Neural progenitor cell (in vitro differentiated cells): ENCODE measurements at places on chromosomes 7 and 10.

- no peak for DNase-seq
Measured at GRCh38 chr7:23216021-23216420, 30.6 kb upstream of the GPNMB start.

GRCh38 chr7:125934955-125935354 lies 1005.3 kb upstream of the POT1 start:
- DNase-seq, result no peak

DNA sequence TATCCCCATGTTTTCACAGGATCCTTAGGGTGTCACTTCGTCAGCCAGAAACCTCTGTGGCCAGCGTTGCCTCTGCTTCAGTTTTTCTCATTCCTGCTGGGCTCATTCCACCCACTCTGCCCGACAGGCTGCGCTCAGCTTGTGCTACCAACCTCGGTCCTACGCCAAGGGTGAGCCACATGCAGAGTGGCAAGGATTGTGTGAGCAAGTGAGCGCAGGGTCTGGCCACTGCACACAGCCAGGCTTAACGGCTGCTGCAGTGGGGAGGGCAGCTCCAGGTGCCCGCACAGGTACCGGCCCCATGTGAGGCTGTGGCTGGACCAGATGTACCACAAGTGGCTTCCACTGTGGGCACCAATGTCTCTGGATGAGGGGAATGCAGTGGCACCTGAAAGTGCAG lies 329.2 kb downstream of the AUTS2 start:
- no peak for DNase-seq

- no peak for DNase-seq
Measured at GRCh38 chr10:123103944-123104343, 31.8 kb upstream of the HMX3 start.

- no peak for DNase-seq
Measured at GRCh38 chr10:68074031-68074774, 880 bp downstream of the HERC4 start.

GRCh38 chr7:56287429-56288138 lies 171.4 kb upstream of the NUPR2 start:
- DNase-seq, result no peak

GRCh38 chr7:149883452-149883861 lies 9.7 kb downstream of the ATP6V0E2 start:
- peak; percentile 84 for DNase-seq

- DNase-seq, result no peak
Measured at GRCh38 chr7:112970771-112971170, 115.9 kb downstream of the GPR85 start.

- no peak for DNase-seq
Measured at GRCh38 chr7:38328814-38329213, 55.4 kb upstream of the TARP start.

GRCh38 chr7:113085781-113086390 lies 741 bp downstream of the GPR85 start:
- peak; percentile 17 for DNase-seq

DNA sequence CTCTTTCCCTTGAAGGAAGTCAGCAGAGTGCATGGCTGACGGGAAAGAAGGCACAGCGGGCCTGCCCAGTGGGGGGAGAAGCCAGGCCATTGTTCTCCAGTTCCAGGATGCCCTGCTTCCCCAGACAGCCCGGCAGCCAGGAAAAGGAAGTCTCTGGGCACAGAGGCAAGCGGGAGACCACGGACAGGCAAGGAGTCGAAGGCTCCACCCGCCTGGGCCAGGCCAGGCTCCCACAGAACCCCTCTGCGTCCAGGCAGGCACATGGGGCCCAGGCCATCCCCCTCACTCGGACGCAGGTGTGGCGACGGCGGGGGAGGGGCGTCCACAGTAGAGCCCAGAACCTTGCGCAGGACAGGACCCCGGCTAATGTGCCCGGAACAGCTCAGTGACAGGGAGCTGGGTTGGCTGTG lies 8.7 kb downstream of the GPR146 start:
- DNase-seq, result peak; percentile 67

DNA sequence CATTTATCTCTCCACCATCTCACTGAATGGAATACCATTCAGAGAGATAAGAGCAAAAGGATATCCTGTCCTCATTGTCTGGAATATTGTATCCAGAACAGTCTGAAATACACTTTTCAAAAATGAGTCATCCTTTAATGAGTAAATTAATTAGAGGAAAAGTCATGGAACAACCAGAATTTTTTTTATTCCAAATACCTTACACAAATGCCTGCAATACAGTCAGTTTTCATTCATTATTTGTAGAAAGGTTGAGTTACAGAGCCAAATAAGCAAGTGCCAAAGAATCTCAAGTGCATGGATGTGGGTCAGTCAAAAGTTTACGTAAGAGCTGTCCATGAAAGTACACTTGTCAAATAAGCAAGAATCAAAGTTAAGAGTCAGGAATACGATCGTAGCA lies 482.6 kb downstream of the IPMK start:
- DNase-seq, result no peak

- DNase-seq, result no peak
Measured at GRCh38 chr7:85815526-85815925, 628.7 kb upstream of the SEMA3D start.

DNA sequence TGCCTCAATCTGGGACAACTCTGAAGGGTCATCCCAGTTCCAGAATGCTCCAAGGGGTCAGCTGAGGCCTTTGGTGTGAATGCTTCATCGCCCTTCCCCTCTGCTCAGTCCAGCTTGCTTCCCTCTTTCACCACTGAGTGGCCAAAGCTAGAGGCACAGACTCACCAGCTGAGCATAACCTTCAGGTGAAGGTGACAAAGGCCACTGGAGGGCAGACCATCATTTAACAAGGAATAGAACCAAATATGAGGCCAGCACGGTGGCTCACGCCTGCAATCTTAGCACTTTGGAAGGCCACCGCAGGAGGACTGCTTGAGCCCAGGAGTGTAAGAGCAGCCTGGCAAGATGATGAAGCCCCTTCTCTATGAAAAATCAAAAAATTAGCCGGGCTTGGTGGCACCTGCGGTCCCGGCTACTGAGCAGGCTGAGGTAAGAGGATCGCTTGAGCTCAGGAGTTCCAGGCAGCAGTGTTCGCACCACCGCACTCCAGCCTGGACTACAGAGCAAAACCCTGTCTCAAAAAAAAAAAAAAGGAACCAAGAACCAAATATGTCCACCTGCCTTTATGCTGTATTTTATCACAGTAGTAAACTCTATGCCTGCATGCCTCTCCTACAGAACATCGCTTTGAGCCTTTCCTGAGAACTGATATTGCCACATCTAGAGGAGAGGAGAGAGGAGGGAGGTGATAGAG lies 13.4 kb downstream of the PRKAG2 start:
- DNase-seq, result peak; percentile 45

GRCh38 chr10:132647424-132647823 lies 109.8 kb downstream of the INPP5A start:
- no peak for DNase-seq

DNA sequence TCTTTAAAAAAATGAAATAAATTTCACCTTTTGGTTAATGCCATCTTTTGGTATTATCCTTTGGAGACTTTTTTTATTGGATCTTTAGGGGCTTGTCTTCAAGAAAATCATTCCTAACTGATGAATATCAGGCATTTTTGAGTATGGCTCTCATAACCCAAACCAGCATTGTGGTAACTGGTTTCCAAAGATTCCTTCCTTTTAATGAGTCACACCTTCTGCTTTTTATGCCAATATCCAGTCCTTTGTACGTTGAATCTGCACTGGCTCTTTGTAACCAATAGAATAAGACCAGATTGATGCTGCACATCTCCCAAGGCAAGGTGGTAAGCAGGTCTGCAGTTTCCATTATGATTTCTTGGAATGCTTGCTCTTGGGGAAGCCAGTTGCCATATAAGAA lies 89.1 kb downstream of the GPR158 start:
- DNase-seq, result no peak

- DNase-seq, result no peak
Measured at GRCh38 chr7:98669329-98670000, 52.4 kb downstream of the NPTX2 start.

GRCh38 chr10:11757454-11757820 lies 15.3 kb downstream of the ECHDC3 start:
- no peak for DNase-seq

- DNase-seq, result no peak
Measured at GRCh38 chr7:40105879-40106473, 28.4 kb downstream of the MPLKIP start.

GRCh38 chr7:78716876-78717275 lies 736.6 kb downstream of the MAGI2 start:
- DNase-seq, result peak; percentile 13

DNA sequence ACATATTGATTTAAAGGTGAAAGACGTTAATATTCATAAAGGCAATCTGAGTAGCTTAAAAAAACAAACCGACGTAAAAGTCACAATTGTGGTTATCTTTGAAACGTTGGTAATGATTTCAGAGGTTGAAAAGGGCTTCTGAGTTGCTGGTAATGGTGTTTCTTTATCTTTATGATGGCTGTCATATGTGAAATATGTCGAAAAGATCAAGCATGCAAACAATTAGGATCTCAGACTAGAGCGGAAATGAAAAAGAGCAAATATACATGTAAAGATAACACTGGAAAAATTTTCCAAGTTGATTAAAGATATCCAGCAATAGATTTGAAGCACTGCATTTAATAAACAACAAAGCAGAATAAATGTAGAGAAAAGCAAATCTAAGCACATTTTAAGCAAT lies 998.3 kb upstream of the MBL2 start:
- no peak for DNase-seq

DNA sequence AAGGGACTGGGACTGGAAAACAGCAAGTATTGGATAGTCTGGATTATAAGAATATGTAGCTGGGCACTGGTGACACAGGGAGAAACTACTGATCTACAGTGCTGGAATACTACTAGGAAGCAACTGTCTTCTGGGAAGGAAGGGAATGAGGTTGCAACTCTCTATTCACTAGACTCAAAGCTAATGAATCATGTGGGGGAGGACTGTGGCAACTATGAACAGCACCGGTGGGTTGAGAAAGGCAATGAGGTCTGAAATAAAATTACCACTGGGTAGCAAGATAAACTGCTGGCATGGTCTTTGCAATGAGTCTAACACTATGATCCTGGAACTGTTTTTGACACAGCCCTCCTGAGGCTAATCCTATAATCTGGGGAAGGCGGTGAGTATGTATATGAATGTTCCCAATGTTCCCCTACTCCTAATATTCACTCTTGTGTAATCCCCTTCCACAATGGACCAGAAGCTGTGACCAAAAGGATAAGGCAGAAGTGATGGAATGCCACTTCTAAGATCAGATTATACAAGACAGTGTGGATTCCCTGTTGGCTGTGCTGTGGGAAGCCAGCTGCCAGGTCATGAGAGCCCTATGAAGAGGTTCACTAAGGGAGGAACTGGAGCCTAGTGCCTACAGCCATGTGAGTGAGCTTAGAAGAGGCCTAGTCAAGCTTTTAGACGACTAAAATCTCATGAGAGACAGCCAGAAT lies 101.3 kb upstream of the DNAJB12 start:
- peak; percentile 64 for DNase-seq

GRCh38 chr7:140497241-140497769 lies 18.0 kb upstream of the MKRN1 start:
- DNase-seq, result no peak
